ENCODE measurements at places on chromosomes 12 and 14.

DNA sequence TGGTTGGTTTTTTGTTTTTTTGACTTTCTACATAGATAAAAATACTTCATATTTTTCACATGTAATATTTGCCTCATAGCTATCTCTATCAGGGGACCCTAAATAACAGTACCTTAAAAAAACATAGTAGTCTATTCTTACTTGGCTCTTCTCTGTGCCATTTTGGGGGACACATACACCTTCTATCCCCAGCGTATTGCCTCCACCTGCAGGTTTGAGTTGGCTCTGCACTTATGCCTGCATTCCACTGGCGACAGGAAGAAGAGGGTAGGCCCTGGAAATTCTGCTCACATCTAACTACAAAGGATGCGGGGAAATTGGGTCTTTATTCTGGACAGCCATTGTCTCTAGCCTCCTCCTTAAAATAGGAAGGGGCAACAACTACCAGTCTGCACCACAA lies 13.8 kb upstream of the IFI27L2 start:
- DNase-seq: no peak

DNA sequence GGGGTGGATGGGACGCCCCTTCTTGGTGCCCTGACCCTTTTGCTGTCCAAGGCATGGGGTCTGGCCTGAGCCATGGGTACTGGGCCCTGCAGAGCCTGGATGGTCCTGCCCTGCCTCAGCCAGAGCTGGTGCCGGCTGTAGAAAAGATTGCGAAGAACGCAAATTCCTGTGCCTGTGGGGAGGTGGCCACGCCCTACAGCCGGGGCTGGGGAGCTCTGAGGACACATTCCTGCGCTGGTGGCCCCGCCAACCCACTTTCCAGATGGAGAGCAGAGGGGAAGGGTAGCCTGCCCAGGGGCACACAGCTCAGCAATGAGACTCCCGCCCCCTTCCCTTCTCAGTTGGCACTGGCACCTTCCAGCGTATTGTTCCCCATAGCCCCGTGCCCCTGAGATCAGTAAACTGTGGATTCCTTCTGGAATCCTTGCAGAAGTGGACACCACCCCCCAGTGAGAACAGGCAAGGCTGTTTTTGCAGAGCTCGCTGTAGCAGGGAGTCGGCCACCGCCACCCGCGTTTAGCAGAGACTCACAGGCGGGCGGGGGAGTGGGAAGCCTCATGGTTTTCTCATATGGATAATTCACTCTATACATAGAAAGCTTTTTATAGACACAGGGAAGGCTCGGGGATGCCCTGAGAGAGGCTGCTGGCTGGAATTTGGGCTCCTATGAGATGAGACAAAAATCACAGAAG lies 8.6 kb downstream of the INF2 start:
- DNase-seq: no peak

DNA sequence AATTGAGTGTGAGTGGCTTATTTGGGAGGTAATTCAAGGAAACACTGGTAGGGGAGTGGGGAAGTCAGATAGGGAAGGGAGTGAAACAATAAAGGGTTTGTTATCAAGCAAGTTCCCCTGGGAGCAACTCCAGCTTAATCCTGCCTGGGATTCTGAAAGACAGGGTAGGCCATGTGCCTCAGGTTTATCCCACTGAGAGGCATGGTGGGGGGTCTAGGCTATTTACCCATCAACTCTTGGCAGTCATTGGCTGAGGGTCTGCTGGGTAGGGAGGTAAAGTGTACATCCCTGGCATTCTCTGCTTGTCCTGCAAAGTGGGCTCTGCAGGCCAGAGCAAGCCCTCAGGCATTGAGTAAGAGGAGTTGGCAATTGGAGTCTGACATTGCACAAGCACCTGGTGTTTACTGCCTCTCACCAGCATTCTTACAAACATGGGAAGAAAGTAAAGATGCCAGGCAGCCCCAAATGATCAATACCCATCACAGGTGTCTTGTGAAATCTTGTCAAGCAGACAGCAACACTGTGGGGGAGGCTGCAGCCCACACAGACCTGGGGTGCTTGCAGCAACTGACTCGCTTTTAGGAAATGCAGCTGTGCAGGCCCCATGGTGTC lies 169.3 kb downstream of the KTN1 start:
- no peak for DNase-seq

DNA sequence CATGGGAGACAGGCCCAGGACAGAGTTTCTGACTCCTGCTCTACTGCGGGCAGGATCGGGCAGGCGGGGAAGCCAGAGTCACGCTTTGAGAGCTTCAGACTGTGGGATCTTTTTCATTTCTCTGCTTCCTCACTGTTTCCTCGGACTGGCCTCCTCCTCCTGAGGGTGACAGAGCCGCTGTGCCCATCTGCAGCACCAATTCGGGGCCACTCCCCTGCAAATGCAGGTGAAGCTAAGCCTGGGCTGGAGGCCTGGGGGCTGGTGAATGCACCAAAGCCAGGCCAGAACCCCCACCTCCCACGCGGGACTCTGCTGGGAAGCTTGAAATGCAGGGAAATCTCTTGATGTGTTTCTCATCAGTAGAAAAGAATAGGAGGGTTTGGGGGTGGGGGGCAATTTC lies 77.5 kb downstream of the FOXN3 start:
- DNase-seq: no peak
